ENCODE measurements at places on chromosomes 4 and X.

- peak; percentile 56 for DNase-seq
Measured at GRCh38 chr4:26321373-26322221, 783 bp downstream of the RBPJ start.

GRCh38 chr4:161444626-161445025 is 719.2 kb downstream of the FSTL5 start:
- DNase-seq, result no peak

GRCh38 chr4:176999935-177000543 is 207.3 kb upstream of the VEGFC start:
- DNase-seq, result no peak

GRCh38 chr4:154367659-154368058 is 123.9 kb downstream of the DCHS2 start:
- DNase-seq, result no peak

- DNase-seq, result no peak
Measured at GRCh38 chr4:177066746-177067145, 242.9 kb upstream of the NEIL3 start.

DNA sequence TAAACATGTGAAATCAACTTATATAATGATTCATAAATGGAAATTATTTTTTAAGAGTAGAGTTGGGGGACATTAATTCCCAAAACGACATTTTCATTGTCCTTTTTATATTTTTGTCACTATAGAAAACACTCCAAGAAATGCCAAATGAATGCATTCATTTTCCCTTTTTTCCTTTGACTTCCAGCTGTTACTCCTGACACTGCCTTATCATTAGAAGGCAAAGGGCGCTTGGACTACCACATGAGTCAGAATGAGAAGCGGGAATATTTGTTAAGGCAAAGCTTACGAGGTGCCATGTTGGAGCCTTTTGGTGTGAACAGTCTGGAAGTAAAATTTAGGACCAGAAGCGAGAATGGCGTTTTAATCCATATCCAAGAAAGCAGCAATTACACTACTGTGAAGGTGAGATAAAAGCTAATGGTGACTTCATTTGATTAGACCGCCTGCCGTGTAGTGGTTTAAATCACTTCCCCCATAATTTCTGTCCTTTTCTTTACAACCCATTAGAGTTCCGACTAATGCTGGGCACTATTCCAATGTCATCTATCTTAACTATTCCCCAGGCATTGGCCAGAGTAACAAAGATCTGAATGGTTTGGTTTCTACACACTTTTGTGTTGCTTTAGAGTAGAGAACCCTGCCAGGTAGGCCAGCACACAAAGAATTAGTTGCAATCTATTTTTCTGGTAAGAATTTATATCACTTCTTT is 166.7 kb downstream of the FAT4 start:
- no peak for DNase-seq

DNA sequence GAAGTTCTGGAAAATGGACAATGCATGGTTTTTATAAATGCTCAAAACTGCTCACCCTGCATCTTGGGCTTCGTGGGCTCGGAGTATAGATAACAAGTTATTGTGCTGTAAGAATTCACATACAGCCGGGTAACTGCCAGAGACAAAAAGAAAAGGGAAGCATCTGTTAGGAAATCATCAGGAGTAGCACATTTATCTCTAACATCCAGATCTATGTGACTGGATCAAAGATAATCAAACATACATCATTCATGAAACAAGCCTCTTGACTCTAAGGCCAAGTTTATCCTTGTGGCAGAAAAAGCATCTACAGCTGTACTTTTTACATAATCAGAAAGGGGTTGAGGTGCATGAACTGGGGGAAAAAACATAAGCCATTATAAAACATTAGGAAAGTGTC is 264.2 kb downstream of the PPP3CA start:
- no peak for DNase-seq

All from activated CD4-positive, alpha-beta T cell treated with anti-CD3 and anti-CD28 coated beads for 36 hours (primary cell).